ENCODE measurements at places on chromosomes 16 and 17.
A peak's percentile ranks its signal among the peaks of the same experiment; 100 is the strongest.

DNA sequence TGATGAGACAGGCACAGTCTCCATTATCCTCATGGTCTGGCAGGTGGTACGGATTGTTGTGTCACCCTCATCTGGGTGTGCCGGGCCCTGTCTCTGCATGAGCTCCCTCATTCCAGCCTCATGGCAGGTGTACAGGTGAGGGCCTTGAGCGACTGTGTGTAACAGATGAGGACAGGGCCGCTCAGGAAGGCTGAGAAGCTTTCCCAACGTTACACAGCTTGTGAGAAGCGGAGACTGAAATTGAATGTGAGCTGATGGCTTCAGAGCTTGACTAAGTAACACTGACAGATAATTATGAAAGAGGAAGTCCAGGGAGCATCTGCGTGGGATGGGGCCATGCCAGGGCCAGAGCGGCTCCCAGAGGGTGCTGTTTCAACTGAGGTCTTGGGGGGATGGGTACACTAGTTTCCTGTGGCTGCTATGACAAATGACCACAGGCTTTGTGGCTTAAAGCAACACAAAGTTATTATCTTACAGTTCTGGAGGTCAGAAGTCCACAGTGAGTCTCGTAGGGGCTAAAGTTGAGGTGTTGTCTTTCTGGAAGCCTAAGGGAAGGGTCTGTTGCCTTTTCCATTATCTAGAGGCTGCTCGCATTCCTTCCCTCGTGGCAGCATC lies 36.7 kb downstream of the CMIP start:
- no peak for DNase-seq

DNA sequence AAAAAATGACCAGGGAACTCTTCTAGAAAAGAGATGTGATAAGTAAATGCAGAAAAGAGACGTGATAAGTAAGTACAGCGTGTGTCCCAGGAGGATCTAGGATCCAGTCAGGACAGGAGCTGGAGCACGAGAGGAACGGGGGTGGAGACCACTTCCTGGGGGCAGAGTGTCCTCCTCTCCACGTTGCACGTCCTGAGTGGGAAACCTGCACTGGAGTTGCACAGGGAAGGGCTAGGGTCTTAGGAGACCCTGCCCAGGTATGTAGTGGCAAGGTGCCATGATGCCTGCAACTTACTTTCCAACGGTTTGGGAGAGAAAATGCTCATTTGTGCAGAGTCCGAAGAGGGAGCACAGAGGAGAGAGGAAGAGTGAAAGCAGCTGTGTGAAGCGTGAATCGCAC lies 55.8 kb downstream of the RNF213 start:
- DNase-seq = no peak

DNA sequence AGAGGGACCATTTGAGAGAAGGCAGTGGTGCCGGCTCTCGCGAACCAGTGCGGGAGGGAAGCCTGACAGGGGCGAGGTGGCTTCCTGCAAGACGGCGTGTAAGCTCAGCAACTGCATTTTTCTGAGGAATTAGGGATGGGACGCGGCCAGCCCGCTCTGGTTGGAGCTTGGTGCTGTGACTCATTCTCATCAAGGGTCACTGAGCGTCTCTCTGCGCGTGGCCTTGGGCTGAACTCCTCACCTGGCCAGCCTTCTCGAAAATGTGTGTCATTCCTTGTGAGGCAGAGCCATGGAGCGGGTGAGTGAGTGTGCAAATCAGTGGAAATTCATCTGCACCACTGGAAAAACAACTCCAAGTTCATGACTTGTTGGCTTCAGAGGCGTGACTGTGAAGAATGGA lies 52.8 kb downstream of the NTN1 start:
- no peak for DNase-seq

- DNase-seq = no peak
Measured at GRCh38 chr17:63928966-63929695, 3.0 kb downstream of the CD79B start.

GRCh38 chr17:46003907-46004748 lies 5.1 kb downstream of the STH start:
- DNase-seq = no peak

GRCh38 chr16:8346294-8346693 lies 244.0 kb downstream of the TMEM114 start:
- DNase-seq = no peak

GRCh38 chr17:52201767-52202519 lies 43.4 kb upstream of the CA10 start:
- no peak for DNase-seq

DNA sequence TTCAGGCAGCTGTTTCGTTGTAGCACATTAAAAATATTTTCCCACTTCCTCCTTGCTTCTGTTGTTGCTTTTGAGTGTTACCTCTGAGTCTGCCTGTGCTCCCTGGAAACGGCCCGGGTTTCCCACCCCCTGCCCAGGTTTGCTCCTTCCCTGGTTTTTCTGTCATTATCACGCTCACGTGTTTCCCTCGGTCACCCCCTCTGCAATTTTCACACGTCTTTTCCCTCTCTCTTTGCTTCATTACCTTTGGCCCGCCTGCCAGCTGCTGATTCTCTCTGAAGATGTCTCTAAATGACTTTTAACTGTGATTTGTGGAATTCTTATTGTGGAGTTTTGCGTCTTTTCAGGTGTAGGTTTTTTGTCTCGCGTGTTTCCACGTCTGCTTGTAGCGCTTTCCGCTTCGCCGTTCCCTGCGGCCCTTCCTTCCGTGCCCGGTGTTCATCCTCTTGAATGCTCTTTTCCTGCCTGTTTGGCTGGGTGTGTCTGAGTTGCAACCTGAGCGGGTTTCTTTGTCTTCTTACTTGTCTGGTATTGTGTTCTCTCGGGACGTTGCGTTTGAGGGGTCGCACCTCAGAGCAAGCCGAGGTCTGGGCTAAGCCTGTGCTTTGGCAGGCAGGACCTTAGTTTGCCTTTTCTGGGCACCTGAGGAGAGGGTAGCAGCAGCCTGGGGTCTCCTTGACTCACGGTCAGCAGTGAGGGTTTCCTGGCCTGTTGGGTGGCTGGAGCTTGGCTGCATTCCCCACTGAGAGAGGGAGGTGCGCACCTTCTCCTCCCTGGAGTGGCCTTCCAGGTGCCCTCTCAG lies 96.3 kb upstream of the ZNF750 start:
- no peak for DNase-seq

DNA sequence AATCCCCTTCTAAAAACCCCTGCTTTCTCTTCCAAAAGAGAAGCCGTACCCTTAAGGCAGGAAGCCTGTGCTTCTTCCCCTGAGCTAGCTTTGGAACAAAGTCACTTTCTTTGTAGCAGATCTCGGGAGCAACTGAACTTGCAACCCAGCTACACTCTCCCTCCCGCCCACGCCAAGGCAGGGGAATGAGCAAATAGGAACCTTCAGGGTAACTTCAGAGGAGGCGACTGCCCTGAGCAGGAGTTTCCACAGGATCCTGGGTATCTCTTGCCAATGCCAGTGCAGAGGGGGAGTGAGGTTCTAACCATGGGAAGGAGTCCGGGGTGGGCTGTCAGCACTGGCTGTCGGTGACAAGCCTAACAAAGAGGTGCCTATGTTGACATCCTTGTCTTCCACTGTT lies 5.9 kb upstream of the PIRT start:
- DNase-seq = no peak

- no peak for DNase-seq
Measured at GRCh38 chr17:65531256-65532100, 30.0 kb downstream of the AXIN2 start.

- DNase-seq = no peak
Measured at GRCh38 chr16:30351586-30352419, 3.3 kb downstream of the CD2BP2 start.

DNA sequence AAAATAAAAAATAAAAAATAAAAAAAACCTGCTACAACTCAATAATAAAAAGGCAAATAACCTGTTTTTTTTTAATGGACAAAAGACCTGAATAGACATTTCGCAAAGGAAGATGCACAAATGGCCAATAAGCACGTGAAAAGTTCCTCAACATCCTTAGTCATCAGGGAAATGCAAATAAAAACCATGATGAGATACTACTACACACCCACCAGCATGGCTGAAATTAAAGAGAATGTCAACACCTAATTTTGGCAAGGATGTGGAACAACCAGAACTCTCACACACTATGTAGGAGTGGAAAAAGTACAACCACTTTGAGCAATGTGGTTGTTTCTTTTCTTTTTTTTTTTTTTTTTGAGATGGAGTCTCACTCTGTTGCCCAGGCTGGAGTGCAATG lies 24.6 kb downstream of the COG7 start:
- DNase-seq = no peak

GRCh38 chr17:9004132-9004960 lies 17.0 kb upstream of the NTN1 start:
- no peak for DNase-seq

GRCh38 chr17:33225509-33225908 lies 67.6 kb downstream of the ASIC2 start:
- no peak for DNase-seq

- no peak for DNase-seq
Measured at GRCh38 chr16:83312718-83313245, 495.0 kb upstream of the HSBP1 start.

DNA sequence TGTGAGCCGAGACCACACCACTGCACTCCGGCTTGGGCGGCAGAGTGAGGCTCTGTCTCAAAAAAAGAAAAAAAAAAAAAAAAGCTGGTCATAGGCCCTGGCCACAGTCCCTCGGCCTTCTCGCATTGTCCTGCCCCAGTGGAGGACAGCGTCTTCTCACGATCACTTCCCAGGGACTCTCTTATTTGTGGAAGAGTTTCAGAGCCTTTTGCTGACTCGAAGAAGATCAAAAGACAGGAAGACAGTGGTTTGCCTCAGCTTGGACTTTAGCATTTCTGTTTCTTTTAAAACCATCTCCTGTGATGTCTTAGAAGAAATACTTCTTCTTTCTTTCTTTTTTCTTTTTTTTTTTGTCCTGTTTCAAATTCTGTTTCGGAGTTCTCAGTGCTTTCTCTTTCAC lies 210.0 kb downstream of the FTO start:
- DNase-seq = no peak

- no peak for DNase-seq
Measured at GRCh38 chr16:86095906-86096485, 197.0 kb downstream of the IRF8 start.

- DNase-seq = no peak
Measured at GRCh38 chr17:45965812-45966211, 33.2 kb upstream of the STH start.

GRCh38 chr17:40491486-40491885 lies 9.9 kb downstream of the TNS4 start:
- no peak for DNase-seq

GRCh38 chr16:12580809-12581208 lies 222.9 kb downstream of the CPPED1 start:
- DNase-seq = no peak

DNA sequence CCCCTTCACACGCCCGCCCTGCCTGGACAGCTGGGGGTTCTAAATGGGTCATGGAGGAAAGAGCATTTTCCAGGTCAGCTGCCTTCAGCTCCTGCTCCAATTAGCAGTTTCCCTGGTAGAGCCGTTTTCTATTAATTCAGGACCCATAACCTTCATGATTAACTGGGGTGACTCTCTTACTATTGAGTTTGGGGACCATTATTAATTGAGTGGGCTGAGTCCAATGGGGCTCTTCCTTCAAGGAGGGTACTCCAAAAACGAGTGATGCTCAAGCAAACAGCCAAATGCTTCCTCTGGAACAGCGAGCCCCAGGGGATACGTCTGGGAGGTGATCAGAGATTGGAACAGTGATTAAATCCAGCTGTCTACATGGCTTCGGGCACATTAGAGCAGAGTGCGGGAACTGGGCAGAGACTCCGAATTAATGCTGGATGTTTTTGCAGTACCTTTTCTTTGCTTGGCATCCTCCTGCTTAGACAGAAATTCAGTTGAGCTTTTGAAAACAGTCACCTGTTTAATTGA lies 68.1 kb upstream of the CACNG3 start:
- DNase-seq = no peak

DNA sequence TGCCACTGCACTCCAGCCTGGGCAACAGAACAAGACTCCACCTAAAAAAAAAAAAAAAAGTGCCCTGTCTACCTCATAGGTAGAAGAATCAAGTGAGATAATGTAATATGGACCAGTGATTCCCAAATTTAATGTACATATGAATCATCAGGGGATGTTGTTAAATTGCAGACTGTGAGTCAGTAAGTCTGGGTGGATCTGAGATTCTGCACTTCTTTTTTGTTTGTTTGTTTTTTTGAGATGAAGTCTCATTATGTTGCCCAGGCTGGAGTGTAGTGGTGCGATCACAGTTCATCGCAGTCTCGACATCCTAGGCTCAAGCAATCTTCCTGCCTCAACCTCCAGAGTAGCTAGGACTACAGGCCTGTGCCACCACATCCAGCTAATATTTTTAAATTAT lies 31.6 kb downstream of the HOXB1 start:
- DNase-seq = no peak

GRCh38 chr17:72696156-72696555 lies 396.3 kb downstream of the SLC39A11 start:
- DNase-seq = no peak

DNA sequence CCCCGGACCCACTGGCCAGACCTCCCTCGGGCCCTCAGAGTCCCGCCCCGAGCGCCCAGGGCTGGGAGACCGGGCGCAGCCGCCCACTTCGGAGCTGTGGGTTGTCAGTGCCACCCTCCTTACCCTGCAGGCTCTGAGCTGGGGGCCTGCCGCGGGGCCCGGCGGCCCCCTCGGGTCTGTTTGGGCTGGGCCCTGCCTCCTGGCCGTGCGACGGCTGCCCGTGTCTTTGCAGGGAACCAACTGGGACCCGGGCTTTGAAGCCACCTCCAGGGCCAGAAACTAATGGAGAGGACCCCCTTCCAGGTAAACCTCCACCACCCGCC lies 443 bp downstream of the TEDC2 start:
- DNase-seq = no peak

GRCh38 chr17:33667052-33667509 lies 374.0 kb upstream of the ASIC2 start:
- DNase-seq = peak; percentile 3

DNA sequence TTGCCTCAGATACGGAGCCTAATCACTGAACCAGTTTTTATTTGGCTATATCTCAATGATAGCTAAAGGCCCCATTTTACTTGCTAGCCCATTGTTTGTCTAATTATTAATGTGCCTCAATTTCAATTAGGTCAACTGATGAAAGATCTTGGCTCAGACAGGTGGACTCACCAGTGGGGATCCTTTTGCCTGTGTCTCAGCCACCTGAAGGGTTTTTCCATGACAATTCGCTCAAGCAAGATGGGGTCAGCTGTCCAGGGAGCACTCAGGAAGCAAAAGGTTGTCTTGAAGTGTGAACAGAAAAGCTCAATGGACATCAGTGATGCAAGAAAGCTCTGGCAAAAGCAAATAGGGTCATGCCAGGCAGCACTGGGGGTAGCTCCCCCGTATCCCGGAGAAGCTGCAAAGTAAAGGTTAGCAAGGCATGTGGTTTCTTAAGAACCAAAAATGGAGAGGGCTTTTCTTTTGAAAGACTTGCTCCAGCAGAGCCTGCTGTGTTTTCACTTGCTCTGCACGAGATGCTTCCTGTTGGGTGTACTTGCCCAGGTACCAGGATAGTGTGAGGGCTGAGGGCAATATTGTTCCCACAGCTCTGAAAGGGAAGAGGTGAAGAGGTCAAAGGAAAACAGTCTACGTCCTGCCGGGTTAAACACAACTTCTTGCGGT lies 541.2 kb upstream of the CDH5 start:
- DNase-seq = no peak

GRCh38 chr17:50816771-50817751 lies 18.3 kb upstream of the WFIKKN2 start:
- peak; percentile 48 for DNase-seq

All from activated T-cell treated with anti-CD3 and anti-CD28 coated beads for 4 hours (primary cell).